ENCODE measurements at places on chromosomes 6 and 20.

DNA sequence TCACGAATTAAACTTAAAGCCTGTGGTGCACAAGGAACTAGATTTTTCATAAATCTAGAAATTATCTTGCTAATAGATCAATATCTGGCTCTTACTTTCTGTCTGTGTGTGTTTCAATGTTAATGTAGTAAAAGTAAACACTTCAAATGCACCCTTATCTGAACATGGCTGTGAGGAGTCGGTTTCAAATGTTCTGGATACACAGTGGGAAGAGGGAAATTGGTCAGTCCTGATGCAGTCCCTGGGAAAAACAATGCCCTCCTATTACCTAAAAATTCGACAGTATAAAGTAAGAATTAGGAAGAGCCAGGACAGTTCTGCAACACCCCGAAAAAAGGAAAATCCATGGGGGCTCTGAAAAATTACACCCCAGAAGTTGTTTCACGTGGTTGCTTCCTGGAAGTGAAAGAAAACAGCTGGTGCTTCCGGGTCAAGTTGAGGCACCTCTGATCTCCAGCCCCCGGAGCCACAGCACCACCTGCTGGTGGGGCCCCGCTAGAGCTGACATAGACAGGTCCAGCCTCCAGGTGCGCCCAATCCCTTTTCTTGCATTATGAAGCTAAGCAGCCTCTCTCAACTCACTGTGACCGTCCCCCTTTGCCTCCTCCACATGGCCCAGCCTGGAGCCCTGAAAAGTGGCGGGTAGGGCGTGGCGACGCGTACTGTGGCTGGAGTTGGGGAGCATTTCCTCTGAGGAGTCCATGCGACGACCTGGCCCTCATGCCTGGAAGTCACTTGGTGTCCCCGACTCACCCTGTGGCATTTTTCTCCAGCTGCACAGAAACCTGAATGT lies 8.3 kb downstream of the SEMG2 start:
- DNase-seq, result peak; percentile 23

- no peak for DNase-seq
These were observed at the start of gene CDSN for GRCh38 chr6:31120151-31120915. CDSN (minus strand) TSS chr6:31120446; CDS start chr6:31120419, 27 bp downstream.

- no peak for DNase-seq
These were observed 302.3 kb downstream of the TBC1D7 start for GRCh38 chr6:13025893-13026499.

DNA sequence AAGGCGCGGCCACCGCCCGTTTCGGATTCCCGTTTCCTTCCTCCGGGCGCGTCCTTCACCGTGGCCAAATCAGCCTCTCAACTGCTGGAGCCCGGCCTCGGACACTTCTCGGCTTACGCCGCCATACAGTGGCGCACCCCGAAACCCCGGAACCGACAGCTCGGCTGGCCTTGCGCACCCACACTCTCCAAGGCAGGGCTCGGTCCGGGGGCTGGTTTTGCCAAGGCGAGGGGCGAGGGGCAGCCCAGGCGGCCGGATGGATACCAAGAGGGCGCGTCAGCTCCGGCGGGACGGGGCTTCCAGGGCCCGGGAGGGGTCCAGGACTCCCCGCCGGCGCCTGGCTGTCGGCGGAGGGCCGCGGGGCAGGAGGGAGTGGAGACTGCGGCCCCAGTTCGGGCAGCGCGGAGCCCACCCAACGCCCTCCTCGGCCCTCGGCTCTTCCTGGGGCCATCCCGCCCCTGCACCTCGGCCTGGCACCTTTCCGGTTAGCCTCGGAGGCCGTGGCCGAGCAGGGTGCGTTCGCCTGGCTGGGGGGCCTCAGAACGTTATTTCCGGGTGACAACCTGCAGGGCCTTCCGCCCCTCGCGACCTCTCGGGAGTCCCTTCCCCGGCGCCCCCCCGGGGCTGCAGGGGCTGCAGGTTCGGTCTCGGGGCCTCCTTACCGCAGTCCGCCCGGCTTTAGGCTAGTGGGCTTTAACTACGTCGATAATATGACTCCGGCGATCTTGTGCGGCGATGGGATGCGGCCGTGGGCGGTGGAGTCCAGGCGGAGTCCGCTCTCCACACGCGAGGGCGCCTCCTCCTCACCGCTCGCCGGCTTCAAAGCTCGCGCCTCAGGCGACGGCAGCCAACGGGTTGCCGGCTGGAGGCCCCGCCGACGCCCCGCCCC lies 697 bp upstream of the CEP43 start:
- peak; percentile 63 for DNase-seq

DNA sequence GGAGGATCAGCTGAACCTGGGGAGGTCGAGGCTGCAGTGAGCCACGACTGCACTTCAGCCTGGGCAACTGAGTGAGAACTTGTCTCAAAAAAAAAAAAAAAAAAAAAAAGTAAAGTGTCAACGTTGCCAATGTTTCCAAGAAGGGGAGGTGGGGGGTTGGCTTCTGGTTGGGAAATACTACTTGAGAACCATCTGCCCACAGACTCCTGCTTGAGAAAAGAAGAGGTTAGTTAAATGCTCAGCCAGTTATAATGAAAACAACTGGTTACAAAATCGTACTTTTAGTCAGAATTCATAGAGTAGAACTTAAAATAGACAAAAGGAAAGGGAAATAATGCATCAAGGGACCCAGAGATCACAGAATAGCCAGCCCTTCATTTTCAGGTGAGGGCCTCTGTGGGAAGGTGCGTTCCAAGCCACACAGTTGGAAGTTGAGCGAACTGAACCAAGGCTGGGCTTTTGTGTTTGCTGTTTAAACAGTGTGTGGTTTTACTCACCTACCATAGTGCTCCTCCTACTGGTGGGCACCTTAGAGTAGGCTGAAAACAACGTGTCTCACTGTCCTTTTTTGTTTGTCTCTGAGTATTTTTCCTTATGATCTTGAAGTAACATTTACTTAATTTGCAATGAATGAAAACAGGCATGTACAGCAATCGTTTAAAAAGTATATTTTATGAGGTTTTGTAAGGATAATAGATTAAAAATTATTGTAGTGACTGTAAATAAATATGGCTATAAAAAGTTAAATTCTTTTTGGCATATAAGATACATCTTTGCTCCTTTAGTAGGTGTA lies 200.7 kb downstream of the BCAS1 start:
- peak; percentile 68 for DNase-seq

DNA sequence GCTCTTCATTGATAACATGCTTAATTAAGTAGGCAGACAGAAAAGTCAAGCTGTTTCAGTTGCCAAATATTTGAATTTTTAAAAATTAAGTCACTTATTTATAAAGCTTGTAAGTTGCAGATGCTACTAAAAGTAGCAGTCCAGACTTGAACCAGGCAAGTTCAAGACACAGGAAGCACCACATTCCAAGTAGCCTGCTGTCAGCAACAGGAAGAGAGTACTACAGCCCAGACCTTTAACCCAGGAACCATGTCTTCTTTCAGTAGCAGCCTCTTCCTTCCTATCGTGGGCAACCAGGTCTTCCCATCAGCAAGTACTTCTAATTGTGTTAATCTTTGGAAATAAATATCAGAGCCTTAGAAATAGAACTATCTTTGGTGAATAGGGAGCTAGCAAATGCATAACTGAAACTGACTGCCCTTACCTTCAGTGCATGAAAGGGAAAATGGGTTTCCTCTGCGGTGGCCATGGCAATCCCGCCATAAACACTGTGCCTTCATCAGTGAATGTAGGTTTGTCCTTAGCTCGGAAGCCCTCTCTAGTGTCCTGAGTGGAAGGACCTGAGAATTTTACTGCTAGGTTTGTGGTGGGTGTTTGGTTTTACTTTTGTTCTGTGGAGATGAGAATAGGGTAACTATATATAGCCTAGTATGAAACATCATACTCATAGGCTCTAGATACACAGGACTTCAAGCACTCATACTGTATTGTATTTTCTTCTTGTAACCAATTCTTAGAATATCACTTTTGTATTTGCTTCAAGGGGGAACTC lies 95.6 kb downstream of the SYCP2 start:
- no peak for DNase-seq

- no peak for DNase-seq
These were observed 2.1 kb downstream of the HIVEP1 start for GRCh38 chr6:12014027-12014872.

DNA sequence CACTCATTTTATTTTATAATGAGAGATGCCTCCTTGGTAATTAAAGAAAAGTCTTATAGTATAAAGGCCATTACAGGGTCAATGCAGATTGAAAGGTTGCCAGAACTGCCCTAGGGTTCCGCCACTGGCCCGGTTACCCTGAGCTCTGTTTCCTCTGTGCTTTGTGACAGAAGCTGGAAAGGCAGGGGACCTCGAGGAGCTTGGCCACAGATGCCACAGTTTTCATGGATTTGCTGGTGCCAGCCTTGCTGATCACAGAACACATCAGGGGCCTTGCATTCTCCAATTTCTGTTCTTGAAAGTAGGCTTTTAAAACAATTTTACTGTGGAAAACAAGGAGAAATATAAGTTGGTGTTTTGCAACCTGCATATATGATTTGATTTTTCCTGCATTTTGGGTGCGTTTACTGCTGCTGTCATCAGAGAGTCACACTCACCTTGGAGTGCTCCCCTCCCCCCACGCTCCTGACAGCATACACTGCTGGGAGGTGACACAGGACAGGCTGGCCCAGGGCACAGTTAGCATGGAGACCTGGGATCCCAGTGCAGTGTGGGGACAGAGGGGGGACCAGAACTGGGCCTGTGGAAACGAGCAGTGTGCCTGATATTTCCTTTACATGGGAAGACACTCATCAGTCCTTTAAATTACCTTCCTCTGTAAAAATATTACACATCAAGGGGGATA lies 142.8 kb downstream of the CFAP61 start:
- DNase-seq, result no peak

DNA sequence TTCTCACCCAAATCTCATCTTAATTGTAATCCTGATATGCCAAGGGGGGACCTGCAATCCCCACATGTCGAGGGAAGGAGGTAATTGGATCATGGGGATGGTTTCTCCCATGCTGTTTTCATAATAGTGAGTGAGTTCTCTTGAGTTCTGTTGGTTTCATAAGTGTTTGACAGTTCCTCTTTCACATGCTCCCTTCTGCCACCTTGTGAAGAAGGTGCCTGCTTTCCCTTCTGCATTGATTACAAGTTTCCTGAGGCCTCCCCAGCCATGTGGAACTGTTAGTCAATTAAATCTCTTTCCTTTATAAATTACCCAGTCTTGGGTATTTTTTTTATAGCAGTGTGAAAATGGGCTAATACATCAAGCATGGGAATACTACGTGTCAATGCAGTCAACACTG lies 925.0 kb upstream of the MAN1A1 start:
- DNase-seq, result no peak

DNA sequence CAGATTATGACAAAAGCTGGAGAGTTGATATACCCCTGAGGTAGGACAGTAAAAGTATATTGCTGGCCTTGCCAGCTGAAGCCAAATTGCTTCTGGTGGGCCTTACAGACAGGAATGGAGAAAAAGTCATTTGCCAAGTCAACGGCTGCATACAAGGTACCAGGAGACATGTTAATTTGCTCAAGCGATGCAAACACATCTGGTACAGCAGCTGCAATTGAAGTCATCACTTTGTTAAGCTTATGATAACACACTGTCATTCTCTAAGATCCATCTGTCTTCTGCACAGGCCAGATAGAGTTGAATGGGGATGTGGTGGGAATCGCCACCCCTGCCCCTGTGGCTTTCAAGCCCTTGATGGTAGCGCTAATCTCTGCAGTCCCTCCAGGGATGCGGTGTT lies 40.4 kb upstream of the POPDC3 start:
- DNase-seq, result no peak

DNA sequence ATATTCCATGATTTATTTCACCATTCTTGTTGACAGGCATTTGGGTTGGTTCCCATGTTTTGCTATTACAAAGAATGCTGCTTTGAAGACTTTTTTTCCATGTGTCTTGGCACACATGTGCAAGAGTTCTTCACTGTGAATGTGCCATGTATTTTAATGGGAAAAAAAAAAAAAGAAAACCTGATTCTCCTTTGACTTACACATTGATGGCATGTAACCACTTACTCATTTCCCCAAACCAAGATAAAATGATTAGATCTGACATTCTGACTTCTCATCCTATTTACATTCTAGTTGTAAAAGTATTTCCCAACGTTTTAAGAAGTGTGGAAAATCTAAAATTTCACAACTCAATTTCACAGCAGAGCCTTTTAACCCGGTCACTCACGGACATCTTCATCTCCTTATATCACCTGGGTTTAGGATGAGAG lies 4.4 kb downstream of the CAP2 start:
- DNase-seq, result no peak

- no peak for DNase-seq
These were observed 82.9 kb downstream of the NRN1 start for GRCh38 chr6:5923840-5924239.

- no peak for DNase-seq
These were observed 16.0 kb downstream of the ECT2L start for GRCh38 chr6:138811866-138812265.

- DNase-seq, result no peak
These were observed 698.2 kb downstream of the COL12A1 start for GRCh38 chr6:74507649-74508048.

GRCh38 chr6:19245656-19246055 lies 591.5 kb upstream of the ID4 start:
- no peak for DNase-seq

DNA sequence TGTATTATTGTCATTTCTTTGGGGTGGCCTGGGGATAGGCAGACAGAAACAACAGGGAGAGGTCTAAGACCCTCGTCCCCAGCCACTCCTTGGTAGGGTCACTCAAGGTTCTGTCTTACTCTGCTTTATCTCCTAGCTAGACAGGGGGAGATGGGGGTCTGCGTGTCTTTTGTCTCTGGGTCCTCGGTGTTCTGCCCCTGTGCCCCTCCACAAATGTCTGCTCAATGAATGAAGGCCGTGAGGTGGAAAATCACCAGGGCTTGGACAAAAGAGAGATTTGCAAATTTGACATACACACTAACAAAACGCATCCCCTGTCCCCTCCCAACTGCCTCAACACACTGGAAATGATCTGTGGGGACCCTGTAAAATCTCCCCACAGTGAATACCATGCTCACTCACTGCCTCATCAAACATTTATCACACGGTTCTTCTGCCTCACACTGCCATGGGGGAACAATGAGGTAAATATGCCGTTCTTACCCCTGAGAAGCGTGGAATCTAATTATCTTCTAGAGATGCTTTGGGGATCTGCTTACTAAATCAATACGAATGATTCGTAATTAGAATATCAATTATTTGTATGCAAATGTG lies 13.2 kb upstream of the VAPB start:
- DNase-seq, result no peak

GRCh38 chr6:136016228-136017225 lies 165.0 kb downstream of the PDE7B start:
- no peak for DNase-seq

GRCh38 chr6:119728220-119728750 lies 378.7 kb upstream of the MAN1A1 start:
- DNase-seq, result no peak

GRCh38 chr6:5279891-5280338 lies 18.6 kb downstream of the FARS2 start:
- no peak for DNase-seq

DNA sequence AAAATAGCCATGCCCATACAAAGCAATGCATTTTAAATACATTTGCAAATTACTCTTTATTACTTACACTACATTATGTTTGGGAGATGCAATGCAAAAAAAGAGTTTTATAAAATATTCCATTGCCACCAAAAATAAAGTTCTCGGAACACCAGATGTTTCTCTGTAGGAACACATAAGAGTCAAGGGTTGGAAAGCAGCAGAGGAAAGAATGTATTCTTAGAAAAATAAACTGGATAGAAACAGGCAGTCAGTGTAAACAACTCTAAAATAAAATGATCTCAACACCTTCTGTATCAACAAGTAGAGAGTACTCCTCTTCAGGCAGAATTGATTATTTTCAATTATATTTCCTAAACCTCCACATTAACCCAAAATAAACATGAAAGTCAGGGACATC lies 28.1 kb downstream of the KIF13A start:
- no peak for DNase-seq
